ENCODE measurements at places on chromosomes 6 and 20.

- no peak for DNase-seq
Measured at GRCh38 chr20:8661229-8661952, 407.5 kb upstream of the PLCB4 start.

DNA sequence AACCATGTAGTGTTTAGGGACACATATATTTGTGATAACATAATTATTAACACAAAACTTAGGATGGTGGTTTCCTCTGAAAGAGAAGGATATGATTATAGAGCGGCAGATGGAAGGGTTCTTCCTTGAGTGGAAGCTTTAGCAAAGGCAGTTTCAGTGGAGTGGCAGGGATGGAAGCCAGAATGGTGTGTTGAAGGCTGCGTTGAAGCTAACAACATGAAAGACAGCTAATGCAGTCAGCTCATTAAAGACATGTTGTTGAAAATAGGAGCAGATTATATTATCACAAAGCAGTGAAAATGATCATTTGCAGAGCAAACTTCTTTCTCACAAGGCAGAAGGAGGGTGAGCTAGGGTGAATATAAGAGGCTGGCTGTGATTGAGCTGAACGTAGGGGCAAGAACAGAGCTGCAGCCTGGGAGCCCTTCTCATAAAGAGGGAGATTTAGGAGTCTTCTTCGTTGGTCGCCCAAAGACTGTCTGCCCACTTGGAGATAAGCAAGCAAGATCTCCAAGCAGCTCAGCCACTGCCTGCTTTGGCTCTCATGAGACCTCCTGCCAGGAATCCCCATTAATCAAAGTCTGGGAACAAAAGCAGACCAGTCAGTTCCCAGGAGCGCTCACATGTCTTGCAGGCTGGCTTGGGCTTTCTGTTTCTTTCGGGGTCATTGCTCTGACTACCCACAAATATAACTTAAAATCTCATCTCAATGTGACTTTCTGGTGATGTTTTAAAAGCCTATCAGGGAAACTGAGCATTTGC is 2.6 kb upstream of the ANKRD6 start:
- DNase-seq = no peak

DNA sequence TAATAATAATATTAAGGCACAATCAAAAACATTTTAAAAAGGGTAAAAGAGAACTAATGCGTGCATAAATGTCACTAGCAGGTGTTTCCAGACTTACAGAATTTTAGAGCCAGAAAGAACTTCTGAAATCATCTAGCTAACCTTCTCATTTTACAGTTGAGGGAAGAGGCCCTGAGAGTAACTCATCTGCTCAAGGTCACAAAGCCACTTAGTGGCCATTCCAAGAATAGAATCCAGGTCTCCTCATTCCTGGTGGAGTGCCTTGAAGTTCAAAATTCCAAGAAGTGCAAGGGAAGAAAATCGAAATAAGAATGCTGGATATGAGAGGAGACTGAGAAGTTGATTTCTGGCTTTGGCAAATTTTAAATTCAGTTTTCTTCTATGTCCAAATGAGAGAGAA is 3.2 kb upstream of the KIAA0408 start:
- DNase-seq = no peak

DNA sequence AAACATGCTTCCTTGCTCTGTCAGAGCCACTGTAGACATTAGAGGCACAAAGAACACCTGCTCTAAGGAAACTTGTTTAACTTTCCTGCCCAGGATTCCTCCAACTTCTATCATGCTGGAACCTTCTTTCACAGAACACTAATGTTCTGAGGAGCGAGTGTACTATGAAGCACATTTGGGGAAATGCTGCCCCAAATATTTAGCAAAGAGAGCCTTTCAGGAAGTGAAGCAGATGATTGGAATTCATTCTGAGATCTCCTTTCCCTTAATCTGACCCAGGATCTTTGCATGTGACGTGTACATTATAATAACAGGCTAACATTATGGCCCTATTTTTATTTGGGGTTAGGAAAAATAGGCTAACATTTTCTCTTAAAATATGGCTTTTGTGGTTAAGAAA is 21.0 kb upstream of the FYN start:
- no peak for DNase-seq

GRCh38 chr6:91420243-91420642 is 833.4 kb upstream of the MAP3K7 start:
- DNase-seq = no peak

- no peak for DNase-seq
Measured at GRCh38 chr6:111423960-111424846, 58.8 kb downstream of the REV3L start.
